ENCODE measurements at places on chromosomes 3 and 15.

DNA sequence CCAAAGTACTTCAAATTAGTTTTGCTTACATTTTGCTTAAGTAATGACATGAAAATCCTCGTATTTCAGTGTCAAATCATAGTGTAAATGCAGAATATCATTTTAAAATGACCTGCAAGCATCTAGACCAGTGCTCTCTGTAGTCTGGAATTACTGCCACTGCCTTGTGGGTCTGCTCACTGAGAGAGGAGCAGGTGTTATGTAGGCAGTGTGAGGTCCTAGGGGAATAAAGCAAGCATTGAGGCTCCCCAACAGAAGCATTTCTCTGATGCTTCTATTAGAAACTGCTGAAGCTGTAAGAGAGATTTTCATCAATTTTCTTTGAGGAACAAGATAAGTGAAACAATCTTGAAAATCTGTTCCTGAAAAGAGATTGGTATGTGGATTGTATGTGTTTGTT lies 253.2 kb downstream of the BBX start:
- DNase-seq, result no peak

GRCh38 chr3:52532838-52533622 lies 627 bp downstream of the NT5DC2 start:
- DNase-seq, result peak; percentile 80

DNA sequence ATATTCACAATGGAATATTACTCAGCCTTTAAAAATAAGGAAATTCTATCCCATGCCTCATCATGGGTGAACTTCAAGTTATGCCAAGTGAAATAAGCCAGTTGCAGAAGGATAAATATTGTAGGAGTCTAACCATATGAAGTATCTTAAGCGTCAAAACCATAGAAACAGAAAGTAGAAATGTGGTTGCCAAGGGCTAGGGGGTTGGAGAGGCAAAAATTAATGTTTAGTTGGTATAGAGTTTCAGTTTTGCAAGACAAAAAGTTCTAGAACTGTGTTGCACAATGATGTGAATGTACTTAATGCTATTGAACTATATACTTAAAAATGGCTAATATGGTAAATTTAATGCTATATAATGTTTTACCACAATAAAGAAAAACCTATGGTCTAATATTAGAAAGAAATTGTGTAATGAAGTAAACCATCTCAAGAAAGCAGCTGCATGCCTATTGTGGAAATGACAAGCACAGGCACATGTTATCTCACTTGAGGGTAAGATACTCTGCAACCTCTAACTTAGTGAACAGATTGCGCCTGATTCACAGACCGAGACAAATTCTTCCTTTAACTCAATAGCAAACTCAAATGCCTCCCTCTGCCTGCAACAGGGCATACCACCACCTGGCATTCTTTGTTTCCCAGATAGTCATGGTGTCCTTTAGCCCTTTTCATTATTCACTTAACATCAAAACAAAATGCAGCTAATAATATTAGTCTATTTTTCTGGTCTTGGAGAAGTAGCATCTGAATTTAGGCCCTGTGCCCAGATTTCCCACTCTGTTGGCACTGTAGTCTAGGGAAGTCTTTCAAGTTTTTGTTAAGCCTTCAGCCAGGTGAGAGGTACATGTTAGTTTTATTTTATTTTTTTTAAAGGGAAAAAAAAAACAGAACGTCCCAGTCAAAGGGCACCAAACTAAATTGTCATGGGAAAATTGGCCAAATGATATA lies 80.2 kb upstream of the ACP3 start:
- no peak for DNase-seq

- DNase-seq, result no peak
Observed at GRCh38 chr3:108114423-108115065, 23.7 kb upstream of the CD47 start.

- no peak for DNase-seq
Observed at GRCh38 chr3:44678480-44679116, 30.1 kb downstream of the ZNF35 start.

GRCh38 chr3:72976281-72976741 lies 20.3 kb upstream of the PPP4R2 start:
- no peak for DNase-seq

GRCh38 chr3:13718436-13718835 lies 161.4 kb downstream of the WNT7A start:
- no peak for DNase-seq

GRCh38 chr3:52181543-52181942 lies 16.4 kb upstream of the ALAS1 start:
- no peak for DNase-seq

DNA sequence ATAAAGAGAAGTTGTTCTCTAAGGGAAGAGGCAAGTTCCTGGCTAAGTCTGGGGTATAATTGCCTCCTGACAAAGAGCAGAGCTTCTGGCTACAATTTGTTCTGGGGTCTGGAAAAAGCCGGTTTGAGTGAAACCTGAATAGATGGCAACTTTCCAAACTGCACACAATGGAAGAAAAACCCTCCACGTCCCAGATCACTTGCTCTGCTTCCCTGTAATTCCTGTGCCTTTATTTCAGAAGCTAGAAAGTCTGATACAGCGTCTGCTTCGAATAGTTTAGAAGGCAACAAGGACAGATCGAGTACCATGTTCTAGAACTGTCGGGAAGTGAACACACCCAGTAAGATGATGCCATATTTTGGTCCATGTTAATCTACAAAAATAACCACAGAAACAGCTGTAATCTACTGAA lies 1.6 kb upstream of the WDR82 start:
- no peak for DNase-seq

- no peak for DNase-seq
Observed at GRCh38 chr3:23797491-23797890, 8.3 kb upstream of the UBE2E1 start.

GRCh38 chr3:182957676-182958266 lies 22.6 kb downstream of the DCUN1D1 start:
- no peak for DNase-seq

DNA sequence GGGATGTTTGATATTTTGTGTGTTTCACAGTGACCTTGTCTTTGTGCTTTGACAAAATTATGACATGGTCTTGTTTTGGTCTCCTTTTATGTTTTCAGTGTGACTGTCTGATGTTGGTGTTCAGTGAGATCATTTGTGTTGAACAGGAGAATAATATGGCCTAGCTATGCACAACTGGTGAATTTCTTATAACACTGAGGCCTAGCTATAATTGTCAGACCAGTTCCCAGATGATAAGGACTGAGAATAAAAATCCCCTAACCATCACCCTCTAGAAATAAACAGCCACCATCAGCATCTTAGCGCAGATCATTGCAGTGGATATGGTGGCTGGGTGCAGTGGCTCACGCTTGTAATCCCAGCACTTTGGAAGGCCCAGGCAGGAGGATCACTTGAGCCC lies 66.8 kb upstream of the LIMD1 start:
- no peak for DNase-seq

GRCh38 chr3:172666873-172667694 lies 43.8 kb downstream of the NCEH1 start:
- peak; percentile 77 for DNase-seq

- DNase-seq, result peak; percentile 61
Observed at GRCh38 chr3:67083277-67083676, 85.2 kb downstream of the KBTBD8 start.

DNA sequence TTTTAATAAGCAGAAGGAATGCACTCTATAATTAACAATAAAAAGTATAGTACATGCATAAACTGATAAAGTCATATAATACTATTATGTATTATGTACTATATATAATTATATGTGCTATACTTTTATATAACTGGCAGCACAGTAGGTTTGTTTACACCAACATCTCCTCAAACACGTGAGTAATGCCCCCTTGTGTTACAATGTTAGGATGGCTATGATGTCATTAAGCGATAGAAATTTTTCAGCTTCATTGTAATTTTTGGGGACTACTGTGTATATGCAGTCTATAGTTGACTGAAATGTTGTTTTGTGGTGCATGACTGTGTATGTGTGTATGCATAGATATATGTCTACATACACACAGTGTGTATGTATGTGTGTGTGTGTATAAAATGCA lies 100.6 kb downstream of the SLMAP start:
- DNase-seq, result no peak

- DNase-seq, result no peak
Observed at GRCh38 chr3:1852950-1853349, 245.7 kb upstream of the CNTN4 start.

DNA sequence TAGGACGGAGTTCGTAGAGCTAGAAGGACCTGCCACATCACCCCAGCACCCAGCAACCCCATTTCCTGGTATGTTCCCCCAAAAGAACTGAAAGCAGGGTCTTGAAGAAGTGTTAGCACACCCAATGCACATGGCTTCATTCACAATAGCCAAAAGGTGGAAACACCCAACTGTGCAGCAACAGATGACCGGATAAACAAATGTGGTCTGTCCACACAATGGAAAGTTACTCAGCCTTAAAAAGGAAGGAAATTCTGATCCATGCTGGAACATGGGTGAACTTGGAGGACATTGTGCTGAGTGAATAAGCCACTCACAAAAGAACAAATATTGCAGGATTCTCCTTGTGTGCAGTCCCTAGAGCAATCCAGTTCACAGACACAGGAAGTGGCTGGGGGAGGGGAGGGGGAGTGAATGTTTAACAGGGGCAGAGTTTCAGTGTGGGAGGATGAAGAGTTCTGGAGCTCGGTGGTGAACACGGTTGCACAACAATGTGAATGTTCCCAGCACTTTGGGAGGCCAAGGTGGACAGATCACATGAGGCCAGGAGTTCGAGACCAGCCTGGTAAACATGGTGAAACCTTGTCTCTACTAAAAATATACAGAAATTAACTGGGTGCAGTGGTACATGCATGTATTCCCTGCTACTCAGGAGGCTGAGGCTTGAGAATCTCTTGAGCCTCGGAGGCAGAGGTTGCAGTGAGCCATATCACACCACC lies 157.5 kb downstream of the NUP210 start:
- no peak for DNase-seq

- no peak for DNase-seq
Observed at GRCh38 chr3:190767851-190768250, 94.6 kb downstream of the GMNC start.

DNA sequence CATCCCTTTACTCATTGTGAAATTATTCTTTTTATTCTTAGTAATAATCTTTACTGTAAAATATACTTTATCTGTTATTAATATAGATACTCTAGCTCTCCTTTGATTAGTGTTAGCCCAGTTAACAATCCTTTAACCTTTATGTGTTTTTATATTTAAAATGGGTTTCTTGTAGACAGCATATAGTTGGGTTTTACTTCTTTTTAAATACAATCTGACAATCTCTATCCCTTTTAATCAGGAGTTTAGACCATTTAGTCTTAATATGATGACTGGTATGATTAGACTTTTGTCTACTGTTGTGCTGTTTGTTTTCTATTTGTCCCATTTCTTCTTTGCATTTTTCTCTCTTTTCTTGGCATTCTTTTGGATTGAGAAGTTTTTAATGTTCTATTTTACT lies 30.1 kb downstream of the GLCE start:
- no peak for DNase-seq

GRCh38 chr3:60081381-60082095 lies 1031.7 kb upstream of the CFAP20DC start:
- DNase-seq, result no peak

DNA sequence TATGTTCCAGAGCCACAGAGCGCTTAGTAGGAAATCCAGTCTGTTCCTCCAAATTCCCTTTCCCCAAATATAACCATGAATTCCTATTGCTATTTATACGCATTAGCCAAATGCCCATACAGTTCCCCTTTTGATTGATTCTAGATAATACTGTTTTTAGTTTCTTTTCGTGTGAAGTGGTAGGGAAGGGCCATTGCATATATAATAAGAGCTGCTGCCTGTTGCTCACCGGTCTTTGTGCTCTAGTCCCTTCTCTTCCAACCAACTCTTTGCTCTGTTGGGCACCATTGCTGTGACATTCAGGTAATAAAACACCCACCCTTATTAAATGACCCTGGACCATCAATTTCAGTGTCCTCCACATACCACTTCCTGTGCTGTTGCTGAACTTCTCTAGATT lies 379.9 kb upstream of the KCNMB2 start:
- no peak for DNase-seq

- no peak for DNase-seq
Observed at GRCh38 chr3:81743096-81744025, 18.1 kb downstream of the GBE1 start.

DNA sequence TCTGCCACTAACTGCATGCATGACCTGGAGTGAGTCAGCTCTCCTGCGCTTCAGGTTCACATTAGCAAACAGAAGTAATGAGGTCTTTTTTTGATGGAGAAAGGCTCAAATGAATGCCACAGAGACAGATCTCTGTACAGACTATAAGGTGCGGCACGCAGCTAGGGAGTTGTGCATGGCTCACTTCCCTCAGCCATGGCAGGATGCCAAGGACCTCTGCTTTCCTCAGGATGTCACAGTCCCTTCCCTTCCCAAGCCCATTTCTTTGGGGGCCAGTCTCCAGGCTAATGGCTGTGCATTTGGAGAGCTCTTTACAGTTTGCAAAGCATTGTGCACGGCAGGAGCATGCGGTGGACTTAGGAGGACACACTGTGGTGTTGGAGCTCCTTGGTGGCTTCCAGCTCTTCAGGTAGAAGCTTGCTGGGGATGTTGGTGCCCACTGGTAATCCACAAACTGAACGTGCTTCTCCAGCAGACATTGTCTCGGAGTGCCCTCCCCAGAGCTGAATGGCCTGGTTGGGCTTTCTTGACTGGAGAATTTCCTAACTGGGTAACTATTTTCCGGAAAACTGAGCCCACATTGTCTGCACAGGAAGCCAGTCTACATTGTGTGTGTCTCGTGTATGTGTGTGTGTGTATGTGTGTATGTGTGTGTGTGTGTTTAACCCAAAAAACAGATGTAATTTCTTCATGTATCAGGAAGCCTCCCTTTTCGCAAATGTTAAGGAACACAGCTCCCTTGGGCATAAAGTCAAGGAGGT lies 172.5 kb upstream of the TLE3 start:
- no peak for DNase-seq

- DNase-seq, result no peak
Observed at GRCh38 chr15:95857124-95857757, 473.3 kb upstream of the NR2F2 start.

GRCh38 chr3:185089751-185090150 lies 63.1 kb downstream of the C3orf70 start:
- DNase-seq, result no peak

DNA sequence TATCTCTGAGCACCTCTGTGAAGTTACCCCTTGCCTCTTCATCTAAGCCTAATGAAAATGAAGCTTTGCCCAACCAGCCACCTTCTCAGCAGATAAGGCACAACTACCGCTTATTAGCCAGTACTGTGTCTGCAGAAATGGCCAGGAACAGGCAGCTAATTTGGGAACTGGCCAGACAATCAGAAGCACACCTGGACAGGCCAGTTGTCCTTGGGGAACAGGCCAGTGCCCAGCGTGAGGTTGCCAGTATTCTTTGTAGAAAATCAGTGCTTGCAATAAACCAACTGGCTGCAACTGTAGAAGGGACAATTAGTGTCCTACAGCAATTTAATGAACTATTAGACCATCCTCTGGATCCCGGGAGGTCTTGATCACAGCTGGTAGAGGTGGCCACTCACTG lies 10.4 kb upstream of the TMEM87A start:
- no peak for DNase-seq

- DNase-seq, result no peak
Observed at GRCh38 chr3:4855676-4856075, 123.6 kb upstream of the BHLHE40 start.

All from activated CD8-positive, alpha-beta memory T cell treated with anti-CD3 and anti-CD28 coated beads for 24 hours (primary cell).